CD4-positive, alpha-beta T cell treated with Interleukin-17A for 1 hour (primary cell): ENCODE measurements at places on chromosomes 1 and 21.

DNA sequence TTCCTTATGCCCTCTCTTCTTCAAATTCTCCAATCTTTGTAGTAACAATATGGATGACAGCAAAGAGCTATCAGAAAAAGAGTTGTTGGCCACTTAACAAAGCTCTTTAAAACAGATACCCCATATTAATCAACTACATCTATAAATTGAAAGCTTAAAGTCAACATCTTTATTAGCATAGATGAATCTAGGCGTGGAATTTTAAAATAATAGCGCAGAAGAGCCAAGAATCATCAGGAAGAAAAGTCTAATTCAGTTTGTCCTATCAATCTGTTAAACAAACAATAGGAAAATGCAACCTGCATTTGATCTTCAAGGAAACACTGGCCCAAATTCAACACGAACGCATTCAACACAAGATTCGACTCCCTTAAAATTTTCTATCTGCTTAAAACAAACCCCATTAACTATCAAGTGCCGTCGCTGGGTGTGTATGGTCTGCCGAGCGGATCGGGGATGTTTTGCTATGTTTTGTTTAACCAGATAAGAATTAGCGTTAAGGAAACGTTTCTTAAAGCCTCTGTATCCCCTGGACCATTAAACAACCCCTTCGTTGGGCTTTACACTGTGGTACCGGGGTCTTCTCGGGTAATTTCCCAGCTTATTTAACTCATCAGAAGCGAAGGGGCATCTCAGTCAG is 1.0 kb downstream of the LYST start:
- no peak for DNase-seq

DNA sequence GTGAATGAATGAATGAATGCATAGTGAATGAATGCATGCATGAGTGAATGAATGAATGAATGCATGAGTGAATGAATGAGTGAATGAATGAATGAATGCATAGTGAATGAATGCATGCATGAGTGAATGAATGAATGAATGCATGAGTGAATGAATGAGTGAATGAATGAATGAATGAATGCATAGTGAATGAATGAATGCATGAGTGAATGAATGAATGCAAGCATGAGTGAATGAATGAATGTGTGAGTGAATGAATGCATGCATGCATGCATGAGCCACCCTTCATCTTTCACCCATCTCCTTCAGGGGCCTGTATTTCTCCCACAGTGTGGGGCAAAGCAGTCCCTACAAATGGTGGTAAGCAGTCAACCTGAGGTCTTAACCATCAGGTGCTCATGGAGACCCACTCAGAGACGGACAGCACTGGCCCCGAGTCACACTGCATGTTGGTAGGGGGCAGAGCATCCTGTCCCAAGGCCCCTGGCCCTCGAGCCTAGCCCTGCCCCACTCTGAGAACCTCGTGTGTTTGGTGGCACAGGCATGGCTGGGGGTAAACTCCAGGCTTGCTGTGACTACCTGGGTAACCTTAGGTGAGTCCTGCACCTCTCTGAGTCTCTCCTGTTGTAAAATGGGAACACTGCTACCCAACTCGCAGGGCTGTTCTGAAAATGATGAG is 28.0 kb upstream of the PAX7 start:
- no peak for DNase-seq

GRCh38 chr1:246218686-246219085 is 288.4 kb downstream of the SMYD3 start:
- no peak for DNase-seq

DNA sequence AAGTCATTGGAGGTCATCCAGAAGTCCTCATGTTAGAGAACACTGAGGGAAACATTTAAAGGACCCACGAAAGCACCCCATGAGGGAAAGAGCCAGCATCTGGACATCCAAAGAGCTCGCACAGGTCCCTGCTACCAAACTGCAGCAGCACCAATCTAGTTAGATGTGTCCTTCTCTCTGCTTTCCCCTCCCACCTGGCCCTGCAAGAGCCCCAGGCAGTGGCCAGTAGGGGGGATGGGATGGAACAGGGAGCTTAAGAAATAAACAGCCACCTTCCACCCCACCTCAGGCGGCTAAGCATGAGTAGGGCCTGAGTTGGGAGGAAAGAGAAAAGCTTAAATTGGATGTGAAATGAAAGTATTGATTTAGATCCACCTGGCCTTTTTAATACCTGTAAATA is 175.9 kb upstream of the KCND3 start:
- DNase-seq, result no peak

- DNase-seq, result peak; percentile 50
These were observed 522 bp downstream of the TMEM59 start for GRCh38 chr1:54052431-54052933.

GRCh38 chr1:172469717-172470116 is 25.8 kb upstream of the PIGC start:
- no peak for DNase-seq

DNA sequence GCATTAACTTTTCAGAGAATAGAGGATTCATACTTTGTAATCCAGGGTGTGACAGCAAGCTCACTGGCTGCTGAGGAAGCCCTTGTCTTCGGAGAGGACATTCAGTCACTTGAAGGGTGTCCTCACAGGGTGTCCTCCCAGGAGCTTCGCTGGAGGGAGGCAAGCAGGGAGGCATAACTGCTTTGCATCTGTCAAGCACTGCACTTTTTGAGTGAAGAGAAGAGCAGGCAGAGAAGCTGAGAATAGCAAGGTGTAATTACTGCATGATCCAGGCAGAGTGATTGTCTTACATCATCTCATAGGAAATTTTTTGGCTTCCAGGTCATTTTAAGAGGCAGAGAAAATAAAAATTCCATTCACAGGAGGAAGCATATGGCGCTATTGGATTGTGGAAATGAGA is 232.5 kb upstream of the ZP4 start:
- no peak for DNase-seq

GRCh38 chr21:31366825-31367224 is 22.8 kb upstream of the TIAM1 start:
- DNase-seq, result no peak

DNA sequence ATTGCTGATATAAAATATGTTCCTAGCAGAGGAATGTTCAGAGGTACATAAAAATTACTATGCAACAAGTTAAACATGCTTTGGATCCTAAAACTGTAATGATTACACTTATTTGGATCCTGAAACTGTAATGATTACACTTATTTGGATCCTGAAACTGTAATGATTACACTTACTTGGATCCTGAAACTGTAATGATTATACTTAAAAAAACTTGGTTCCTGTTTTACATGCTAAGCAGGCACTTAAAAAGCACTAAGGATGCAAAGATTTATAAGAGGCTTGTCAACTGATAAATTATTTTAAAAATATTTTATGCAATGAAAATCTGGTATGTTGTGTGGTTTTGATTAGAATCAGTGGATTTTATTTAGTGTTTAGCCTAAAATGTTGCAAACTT is 47.7 kb downstream of the ZNHIT6 start:
- DNase-seq, result no peak

DNA sequence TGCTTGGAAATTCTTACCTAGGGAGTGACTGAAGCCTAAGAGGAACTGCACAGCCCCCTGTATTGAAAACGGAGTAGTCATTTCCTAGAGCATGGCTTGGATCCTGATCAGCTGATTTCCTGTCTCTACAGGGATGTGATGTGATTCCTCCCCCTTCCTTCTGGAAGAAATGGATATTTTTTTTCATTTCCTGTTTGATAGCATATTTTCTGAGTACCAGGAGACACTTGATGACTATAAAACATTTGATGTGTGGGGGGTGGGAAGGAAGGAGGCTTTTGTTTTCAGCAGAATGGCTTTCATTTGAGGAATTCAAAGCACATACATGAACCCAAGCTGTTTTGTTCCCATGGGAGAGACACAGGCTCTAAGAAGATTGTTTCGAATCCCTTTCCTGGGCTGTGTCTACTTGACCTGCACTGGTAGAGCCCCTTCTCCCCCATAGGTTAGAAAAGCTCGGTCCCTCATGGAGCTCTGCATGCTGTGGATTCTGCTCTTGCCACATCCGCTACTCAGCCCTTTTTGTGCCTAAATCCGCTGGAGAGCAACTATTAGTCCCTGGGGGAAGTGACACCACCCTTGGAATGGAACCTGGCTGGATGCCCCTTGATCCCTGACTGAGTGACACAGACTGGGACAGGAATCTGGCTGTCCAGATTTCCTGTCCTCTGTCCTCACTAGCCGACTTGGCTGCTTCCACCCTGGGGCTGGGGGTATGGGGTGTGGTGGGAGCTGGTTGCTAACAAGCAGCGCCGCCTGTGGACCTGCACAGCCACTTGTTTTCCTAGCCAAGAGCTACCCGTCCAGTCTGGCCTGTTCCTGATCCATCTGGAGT is 71.8 kb upstream of the MACF1 start:
- DNase-seq, result no peak

GRCh38 chr1:229139331-229140118 is 131.4 kb upstream of the RAB4A start:
- DNase-seq, result no peak

GRCh38 chr1:190511554-190511953 is 33.9 kb upstream of the BRINP3 start:
- no peak for DNase-seq

- no peak for DNase-seq
These were observed 7.3 kb upstream of the SAMD11 start for GRCh38 chr1:916173-917075.

GRCh38 chr1:244450597-244451538 is 841 bp downstream of the ADSS2 start:
- peak; percentile 71 for DNase-seq

DNA sequence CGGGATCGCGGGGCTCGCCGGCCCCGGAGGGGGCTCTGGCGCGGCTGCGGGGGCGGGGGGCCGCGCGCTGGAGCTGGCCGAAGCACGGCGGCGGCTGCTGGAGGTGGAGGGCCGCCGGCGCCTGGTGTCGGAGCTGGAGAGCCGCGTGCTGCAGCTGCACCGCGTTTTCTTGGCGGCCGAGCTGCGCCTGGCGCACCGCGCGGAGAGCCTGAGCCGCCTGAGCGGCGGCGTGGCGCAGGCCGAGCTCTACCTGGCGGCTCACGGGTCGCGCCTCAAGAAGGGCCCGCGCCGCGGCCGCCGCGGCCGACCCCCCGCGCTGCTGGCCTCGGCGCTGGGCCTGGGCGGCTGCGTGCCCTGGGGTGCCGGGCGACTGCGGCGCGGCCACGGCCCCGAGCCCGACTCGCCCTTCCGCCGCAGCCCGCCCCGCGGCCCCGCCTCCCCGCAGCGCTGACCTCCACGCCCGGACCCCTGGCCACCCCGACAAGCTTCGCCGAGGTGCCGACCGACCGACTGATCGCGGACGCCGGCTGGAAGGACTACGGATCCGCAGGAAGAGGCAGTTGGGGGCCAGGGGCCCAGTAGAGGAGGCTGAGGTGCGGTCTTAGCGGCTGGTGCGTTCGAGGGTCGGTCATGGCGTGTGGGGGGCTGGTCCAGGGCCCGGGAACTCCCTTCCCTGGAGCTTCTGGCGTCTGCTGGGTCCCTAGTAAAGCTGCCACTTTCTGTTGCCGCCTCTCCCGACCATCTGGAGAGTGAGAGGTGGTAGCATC is 711 bp downstream of the TRNP1 start:
- peak; percentile 20 for DNase-seq

- no peak for DNase-seq
These were observed 56.9 kb upstream of the IVNS1ABP start for GRCh38 chr1:185373813-185374529.

DNA sequence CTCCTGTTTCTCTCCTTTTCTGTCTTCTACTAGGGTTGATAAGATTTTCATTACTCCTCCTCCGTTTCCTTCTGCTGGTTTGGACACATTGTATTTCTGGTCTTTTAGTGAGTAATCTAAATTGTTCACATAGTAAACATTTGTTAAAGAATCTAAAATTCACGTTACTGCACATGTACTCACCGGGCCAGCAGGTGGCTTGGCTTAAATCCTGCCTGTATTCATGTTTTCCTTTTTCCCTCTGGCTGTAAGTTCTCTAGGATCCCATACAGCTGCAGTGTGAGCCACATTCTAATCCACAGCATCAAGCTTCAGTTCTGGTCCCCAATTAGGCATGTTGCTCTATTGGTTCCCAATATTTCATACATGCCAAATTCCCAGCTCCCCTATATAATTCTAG is 958.3 kb downstream of the ADGRL2 start:
- no peak for DNase-seq

- peak; percentile 80 for DNase-seq
These were observed 2.8 kb downstream of the KCNJ9 start for GRCh38 chr1:160083968-160084770.

DNA sequence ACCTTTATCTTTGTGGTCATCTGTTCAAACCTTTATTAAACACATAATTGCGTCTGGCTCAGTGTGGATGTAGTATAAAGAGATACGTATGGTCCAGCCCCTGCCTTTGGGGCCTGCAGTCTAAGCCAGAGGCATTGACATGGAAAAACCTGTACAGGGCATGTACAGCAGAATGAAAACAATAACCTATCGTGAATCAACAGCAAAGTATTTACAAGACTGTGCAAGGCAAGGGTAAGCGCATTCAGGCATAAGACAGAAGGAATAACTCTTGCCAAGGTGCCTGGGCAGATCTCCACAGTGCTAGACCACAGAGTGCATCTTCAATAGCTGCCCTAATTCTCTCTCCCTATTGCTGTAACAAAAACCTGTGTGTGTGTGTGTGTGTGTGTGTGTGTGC is 35.5 kb downstream of the KIRREL1 start:
- DNase-seq, result no peak

DNA sequence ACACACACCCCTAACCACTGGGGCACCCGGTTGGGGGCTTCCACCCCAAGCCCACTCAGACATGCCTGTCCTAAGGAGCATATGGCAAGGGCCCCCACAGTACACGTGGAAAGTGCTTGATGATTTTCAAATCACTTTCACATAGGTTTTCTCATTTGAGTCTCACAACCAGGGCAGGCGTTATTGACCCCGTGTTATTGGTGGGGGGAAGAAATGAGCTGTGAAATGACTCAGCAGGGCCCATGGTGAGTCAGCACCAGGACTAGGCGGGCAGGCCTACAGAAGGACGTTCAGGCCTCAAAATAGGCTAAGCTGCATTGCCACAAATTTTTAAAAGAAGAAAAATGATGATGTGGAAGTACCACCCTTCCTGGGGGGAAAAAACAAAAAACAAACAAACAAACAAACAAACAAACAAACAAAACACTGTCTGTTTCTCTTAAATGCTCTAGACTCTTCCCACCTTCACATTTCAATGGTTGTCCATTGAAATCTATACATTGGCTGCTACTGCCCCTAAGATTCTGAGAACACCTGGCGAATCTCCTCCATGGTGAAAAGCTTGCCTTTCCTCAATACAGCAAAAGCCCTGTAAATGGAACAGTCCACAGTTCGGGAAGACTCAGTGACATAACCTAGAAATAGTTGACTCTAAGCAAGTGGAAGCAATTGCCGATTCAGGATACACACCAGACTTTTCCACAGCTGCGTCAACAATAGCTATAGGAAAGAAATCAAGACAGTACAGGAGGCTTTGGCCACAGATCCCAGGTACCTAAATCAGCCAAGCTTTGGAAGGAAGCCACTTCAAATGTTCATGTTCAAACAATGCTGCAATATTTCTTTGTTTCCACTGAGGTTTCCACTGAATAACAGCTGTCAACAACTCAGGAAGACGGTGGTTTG is 234.7 kb downstream of the TOMM20 start:
- DNase-seq, result no peak

- no peak for DNase-seq
These were observed 243.5 kb downstream of the TGFB2 start for GRCh38 chr1:218588540-218589172.

- no peak for DNase-seq
These were observed 32.7 kb downstream of the TM2D1 start for GRCh38 chr1:61692155-61692800.
